Nucleus accumbens (tissue), 56 donors: ENCODE measurements at places on chromosomes 4 and X.

DNA sequence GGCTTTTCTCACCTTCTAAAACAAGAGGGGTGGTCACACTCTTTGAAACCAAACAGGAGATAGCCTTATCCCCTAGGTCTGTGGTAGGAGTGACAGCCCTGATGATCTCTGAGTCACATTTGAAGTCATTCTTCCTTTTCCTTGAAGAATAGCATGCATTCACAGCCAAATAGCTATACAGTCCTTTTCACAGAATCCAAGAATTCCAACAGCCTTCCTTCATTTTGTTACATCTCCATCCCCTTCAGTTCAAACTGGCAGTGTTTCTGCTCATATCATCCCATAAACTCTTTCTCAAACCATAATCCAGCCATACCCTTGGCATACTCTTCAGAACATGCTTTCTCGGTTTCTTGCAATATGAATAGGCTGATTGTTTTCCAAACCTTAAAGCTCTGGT, 33.3 kb upstream of the TMEM184C start:
- DNase-seq, result no peak

DNA sequence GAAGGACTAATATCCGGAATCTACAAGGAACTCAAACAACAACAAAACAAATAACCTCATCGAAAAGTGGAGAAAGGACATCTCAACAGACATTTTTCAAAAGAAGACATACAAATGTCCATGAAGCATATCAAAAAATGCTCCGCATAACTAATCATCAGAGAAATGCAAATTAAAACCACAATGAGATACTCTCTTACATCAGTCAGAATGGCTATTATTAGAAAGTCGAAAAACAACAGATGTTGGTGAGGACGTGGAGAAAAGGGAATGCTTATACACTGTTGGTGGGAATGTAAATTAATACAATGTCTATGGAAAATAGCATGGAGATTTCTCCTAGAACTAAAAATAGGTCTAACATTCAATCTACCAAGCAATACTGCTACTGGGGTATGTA, 51.1 kb upstream of the MYOZ2 start:
- no peak for DNase-seq

DNA sequence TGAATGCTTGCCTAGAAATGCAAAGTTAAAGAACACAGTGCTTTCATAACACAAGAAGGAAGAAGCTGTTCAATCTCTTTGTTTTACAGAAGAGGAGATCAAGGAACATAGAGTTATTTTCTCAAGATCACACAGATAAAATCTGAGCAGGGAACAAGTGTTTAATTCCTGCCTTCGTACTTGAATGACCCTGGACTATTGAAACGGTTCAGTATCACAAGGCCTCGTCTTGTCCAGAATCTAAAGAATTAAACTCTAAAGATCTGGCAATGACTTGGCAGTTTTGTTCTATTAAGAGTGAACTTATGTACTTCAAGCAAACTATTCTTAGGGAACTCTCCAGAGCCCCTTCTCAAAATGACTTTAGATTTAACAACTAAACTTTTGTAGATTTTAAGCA, 97.7 kb downstream of the ANXA5 start:
- DNase-seq, result no peak

GRCh38 chr4:2867758-2868491, 24.3 kb downstream of the ADD1 start:
- DNase-seq, result no peak

- DNase-seq, result no peak
Observed at GRCh38 chr4:129672941-129673340, 577.0 kb downstream of the C4orf33 start.

GRCh38 chrX:2262668-2263055, 238.1 kb downstream of the DHRSX start:
- DNase-seq, result no peak

GRCh38 chrX:37332987-37333658, 16.0 kb upstream of the PRRG1 start:
- no peak for DNase-seq

DNA sequence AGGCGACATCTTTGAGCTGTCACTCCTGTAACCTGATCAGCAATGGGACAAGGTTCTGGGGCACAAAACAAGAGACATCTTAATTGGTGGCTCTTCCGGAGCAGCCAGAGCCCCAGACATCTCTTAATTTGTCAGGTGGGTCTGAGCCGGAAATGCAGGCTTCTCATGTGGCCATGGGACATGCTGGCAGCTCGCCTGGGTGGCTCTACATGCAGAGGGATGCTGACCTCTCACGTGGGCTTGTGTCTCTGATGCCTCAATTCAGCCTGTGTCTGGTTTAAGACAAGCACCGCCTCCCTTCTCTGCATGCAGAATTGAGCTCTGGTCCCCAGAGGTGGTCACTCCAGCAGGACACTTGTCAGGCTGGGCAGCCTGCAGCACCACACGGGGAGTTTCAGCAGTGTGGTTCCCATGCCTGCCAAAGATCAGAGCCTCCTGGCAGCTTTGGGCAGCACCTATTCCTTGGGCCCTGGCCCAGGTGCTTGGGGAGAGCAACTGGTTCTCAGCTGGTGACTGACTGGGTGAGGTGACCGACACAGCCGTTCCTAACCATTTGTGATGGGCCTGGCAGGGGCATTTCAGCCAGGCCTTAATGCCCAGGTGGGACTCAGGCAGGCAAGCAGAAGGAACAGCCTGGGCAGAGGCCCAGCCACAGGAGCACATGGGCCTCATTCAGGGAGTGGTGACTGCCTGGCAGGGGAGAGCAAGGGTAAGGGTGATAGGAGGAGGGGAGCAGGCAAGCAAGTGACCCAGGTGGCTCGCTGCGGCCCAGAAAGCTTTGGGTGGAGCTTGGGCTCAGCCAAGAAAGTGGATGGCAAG, 53.4 kb downstream of the HMX1 start:
- no peak for DNase-seq

DNA sequence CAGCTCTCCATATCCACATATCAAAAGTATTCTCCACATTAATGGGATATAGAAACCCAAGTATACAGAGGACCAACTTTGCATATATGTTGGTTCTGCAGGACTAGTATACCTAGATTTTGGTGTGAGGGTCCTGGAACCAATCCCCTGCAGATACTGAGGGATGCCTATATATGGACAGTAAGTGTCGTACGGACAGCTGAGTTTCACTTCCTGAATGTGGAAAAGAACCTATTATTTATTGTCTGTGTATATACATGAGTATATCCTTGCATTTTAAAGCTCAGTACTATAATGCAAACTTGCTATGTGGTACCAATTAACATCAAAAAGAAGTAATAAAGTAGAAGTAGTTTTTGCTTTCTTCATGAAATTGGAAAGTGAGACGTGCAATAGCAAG, 101.9 kb downstream of the FBXW7 start:
- DNase-seq, result no peak

DNA sequence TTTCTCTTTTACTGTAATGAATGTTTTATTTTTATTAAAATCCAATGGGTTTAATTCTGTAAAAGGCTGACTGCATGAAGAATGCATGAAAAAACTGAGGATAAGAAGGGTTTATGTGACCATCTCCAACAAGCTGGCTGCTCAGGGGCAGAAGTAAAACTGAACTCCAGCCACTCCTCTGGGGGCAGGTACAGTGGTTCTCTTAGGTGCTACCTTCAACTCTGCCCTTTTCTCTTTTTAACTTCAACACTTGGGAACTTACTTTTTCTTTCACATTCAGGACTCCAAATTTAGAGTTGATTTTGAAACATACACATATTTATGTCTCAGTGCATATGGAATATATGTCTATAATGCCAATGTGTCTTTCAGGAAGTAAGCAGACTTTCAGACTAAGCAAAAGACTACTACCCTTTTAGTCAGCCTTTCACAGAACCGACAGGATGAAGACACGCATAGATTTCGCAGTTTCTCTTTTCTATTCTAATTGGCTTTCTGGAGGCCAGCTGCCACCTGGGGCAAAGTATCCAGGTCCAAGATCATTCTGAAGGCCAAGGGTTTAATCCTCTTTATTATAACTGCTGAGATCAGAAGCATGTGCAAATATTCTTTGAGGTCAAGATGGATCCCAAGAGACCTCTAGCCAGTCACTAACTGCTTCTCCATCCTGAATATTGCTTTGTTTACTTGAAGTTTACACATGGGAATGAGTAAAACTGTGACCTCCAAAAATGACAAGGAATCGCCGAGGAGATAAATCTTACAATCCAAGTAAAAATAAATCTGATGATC, 30.7 kb downstream of the HS3ST1 start:
- no peak for DNase-seq

- no peak for DNase-seq
Observed at GRCh38 chr4:169305651-169306050, 34.9 kb upstream of the SH3RF1 start.

DNA sequence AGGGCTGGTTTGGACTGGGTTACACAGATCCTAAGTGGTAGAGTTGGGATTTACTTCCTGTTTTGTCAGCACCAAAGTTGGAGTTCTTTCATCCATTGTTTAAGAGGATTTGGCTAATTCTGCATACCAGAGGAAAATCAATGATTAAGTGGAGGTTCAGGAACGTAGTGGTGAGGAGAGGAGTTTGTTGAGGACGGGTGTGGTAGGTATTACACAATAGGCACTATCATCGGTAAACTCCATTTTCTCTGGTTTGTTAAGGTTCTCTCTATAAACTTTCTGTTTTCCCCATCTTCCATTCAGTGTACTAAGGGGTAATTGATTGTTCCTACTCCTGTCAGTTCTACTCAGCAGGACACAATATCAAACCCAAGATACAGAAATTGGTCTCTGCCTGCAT, 107.5 kb upstream of the VCX2 start:
- no peak for DNase-seq

DNA sequence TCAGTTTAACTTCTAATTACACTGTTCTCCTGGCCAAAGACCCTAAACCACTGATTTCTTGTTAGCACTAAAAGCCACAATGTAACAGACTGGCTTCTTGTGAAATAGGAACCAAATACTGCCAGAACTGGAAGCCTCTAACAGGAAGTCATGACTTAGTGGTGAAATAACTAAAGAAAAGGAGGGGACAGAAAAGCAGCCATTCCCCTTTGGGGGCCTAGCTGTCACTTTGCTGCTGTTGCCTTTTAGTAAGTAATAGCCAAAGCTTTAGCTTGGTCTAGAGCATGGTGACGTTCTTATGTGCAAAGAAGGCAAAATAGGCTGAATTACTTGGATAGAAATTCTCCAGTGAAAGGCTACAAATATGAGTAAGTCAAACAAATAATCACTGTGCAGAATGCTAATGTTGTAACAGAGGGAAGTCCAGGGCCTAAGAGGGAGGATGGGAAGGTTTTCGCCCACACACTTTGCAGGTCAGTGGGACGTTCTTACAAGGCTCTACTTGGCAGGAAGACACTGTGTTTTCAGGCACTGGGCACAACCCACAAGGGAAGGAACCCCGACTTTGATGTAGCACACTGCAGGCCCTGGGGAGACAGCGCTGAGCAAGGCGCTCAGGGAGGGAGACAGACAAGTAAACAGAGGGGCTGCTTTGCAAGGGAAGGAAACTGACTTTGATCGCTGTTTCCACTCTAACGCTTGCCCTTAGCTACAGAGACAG, 16.7 kb downstream of the GAB3 start:
- no peak for DNase-seq

DNA sequence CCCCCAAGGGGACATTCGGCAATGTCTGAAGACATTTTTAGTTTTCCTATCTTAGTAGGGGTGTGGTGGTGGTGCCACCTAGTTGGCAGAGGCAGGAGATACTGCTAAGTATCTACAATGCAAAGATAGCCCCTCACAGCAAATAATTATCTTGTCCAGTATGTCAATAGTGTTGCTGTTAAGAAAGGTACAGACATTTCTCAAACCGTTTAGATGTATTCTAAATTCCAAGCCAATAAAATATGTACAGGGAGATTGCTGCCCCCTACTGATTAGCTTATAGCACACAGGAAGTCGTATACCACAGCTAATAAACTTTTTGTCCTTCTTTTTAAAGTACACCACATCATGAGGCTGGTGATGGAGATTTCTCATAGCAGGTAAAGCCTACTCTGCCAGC, 260.5 kb downstream of the TMA16 start:
- DNase-seq, result no peak

- no peak for DNase-seq
Observed at GRCh38 chr4:158826057-158826456, 57.2 kb downstream of the FNIP2 start.

GRCh38 chr4:122129061-122129460, 23.1 kb upstream of the BLTP1 start:
- DNase-seq, result no peak

DNA sequence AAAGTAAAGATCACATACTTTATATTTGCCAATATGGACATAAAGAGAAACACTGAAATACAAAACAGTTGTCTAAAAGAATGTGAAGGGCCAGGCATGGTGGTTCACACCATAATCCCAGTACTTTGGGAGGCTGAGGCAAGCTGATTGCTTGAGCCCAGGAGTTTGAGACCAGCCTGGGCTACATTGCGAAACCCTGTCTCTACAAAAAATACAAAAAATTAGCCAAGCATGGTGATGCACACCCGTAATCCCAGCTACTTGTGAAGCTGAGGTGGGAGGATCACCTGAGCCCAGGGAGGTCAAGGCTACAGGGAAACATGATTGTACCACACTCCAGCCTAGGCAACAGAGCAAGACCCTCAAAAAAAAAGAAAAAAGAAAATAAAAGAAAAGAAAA, 11.8 kb downstream of the RBM47 start:
- no peak for DNase-seq

DNA sequence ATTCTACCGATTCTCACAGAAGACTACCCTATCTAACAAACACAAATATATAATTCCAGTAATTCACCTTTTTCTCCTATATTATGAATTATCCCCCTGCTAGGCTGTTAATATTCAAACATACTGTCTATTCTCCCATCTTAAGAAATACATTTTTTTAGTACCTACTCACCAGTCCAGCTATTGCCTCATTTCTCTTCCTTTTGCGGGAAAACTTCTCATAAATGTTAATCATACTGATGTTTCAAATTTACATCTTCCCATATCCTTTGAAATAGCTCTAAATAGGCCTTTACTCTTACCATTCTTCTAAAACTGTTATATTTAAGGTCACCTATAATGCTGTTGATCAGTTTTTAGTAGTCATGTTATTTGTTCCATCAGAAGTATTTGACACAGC, 759.1 kb upstream of the SLIT2 start:
- no peak for DNase-seq

DNA sequence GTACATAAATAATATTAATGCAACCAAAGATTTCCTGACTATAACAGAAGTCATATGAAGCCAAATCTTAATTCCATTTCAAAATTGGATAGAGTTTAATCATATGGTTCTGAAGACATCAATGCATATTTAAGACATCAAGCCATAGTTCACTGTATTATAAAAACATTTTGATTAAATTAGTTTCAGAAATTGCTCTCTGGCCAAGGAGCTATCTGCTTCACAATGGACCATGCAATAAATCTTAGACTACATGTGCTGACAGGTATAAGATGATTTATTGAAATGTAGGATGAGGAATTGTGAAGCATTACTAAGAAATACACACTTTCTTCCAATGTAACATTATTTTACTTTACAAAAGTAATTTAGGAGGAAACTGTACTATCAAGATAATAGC, 81.6 kb downstream of the MID1 start:
- no peak for DNase-seq
